ENCODE measurements at places on chromosomes 5 and 9.

DNA sequence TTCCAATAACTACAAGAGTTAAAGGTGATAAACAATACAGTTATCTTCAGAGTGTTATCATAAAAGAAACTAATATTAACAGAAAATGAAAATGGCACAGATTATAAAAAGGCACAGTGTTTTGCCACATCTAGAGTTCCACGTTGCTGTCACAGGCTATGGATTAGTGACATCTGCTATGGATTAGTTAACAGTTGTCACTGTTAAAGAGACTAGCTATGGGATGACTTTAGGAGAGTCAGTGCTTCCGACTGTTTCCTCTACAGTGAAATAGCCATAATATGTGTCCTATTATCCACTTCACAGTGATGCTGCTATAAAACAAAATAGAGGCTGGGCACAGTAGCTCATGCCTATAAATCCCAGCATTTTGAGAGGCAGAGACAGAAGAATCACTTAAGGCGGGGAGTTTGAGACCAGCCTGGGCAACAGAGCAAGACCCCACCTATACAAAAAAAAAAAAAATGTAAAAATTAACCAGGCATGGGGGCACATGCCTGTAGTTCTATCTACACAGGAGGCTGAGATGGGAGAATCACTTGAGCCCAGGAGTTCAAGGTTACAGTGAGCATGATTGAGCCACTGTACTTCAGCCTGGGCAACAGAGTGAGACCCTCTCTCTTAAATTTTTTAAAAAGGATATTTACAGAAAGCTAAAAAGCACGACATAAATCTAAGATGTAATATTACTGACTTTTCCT lies 19.7 kb downstream of the MAPKAP1 start:
- DNase-seq: no peak

GRCh38 chr5:157575381-157576020 lies at the start of gene ADAM19:
Gene ADAM19 (minus strand): TSS chr5:157575775. CDS start chr5:157575696, 79 bp downstream.
- DNase-seq: peak; percentile 55

DNA sequence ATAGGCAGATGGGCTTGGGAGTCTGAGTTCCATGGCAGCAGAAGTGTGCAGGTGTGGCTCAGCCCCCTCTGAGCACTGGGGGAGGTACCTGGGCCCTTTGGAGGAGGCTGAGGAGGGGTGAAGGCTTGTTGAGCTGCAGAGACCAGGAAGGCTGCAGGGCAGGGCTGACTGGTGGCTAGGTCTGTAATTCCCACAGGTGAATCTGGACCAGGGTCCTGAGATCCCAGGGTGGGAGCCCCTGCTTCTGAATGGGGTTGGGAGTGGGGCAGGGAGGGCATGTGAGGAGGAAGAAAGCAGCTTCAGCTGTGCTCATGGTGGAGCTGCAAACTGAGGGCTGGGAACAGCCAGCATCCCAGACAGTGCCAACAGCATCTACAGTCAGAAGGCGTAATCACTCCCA lies 111.1 kb downstream of the CACNA1B start:
- no peak for DNase-seq

DNA sequence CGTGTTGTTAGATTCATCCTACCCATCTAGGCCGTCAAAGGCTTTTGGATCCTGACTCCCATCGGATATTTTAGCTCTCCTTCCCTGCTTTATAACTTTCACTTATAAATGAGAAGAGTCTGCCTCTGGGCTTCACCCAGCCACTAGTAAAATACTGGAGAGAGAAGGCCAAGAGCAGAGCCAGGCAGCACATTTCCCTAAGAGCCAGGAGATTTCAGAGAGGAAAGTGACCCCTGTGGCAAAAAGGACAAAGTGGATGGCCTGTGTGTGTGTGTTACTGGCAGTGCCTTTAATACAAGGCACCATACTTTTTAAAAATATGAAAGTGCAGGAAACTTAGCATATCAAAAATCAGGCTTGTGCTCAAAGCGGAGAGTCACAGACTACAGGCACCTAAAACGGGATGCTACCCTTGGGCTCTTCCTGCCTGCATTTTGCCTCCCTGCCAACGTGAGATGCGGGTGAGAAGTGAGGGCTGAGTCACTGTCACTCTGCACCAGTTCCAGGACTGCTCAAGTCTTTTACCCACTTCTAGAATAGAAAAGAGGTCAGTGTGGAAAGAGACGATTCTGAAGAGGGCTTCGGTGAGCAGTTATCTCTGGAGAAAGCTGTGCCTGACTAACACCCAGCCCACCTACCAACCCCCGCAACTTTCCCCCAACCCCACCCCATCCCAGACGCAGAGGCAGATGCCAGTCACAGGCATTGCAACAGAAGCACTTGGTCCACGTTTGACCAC lies 15.9 kb downstream of the NFIL3 start:
- DNase-seq: no peak

- no peak for DNase-seq
These were observed 22.1 kb downstream of the SPATA31D1 start for GRCh38 chr9:82010711-82011110.

- no peak for DNase-seq
These were observed 1.4 kb downstream of the ERGIC1 start for GRCh38 chr5:172835290-172835993.

- no peak for DNase-seq
These were observed 146.0 kb downstream of the NTRK2 start for GRCh38 chr9:84815554-84815953.

- no peak for DNase-seq
These were observed 41.5 kb upstream of the ABL1 start for GRCh38 chr9:130793589-130793988.

- DNase-seq: no peak
These were observed 174.2 kb downstream of the TMEM161B start for GRCh38 chr5:88094403-88094802.

DNA sequence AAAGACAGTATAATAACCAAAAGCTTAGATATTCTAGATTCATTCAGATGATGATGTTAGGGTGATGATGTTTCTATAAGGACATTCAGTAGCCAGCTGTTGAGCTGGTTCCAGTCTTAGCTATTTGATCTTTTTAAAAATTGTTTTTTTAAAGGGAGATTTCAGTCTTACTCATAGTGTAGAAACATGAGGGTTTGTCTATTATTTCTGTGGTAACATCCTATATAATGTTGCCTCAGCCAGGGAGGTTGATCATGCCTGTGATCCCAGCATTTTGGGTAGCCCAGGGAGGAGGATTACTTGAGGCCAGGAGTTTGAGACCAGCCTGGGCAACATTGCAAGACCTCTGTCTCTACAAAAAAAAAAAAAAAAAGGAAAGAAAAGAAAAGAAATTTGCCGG lies 167.8 kb downstream of the DOCK2 start:
- DNase-seq: no peak

GRCh38 chr5:150082889-150083288 lies 3.5 kb downstream of the CSF1R start:
- no peak for DNase-seq

- DNase-seq: no peak
These were observed 73.1 kb downstream of the MAN2A1 start for GRCh38 chr5:109762821-109763220.

DNA sequence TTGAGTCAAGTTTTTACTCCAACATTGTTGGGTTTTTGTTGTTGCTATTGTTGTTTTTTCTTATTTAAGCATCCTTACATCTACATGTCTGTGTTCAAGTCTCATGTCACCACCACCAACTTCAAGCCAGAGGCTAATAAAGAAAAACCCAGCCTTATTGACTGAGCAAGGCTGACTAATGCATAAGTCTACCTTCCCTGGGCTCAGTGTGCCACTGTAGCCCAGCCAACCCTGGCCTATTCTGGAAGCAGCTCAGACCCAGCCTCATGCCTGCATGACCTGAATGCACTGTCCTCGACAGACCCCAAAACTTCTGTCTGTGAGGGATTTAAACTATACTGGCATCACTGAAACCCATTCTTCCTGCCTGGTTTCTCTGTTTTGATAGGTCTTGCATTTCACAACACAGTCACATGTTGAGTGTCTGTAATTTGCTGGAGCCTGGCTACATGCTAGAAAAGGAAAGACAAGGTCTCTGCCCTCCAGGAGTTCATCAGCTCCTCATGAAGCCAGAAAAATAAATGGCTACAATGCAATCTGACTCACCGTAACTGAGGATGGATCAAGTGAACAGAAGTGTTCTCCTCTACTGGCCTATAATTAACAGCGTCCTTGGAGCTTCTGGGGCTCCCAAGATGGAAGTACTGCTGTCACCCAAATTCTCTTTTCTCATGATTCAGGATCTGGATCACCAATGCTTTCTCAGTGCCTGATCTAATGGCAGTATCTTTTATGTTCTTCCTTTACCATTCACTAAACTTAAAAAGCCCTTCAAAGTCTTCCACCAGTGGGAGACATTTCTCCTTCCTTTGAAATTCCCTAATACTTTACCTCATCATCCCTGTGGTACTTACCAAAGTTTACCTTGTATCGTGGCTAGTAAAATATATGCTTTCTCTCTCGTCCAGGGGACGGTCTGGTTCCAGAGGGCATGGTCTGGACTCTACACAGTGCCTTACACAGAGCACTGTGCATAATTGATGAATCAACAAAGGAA lies 103.9 kb upstream of the IFNE start:
- no peak for DNase-seq

- no peak for DNase-seq
These were observed 32.7 kb upstream of the ARAP3 start for GRCh38 chr5:141714542-141715310.

DNA sequence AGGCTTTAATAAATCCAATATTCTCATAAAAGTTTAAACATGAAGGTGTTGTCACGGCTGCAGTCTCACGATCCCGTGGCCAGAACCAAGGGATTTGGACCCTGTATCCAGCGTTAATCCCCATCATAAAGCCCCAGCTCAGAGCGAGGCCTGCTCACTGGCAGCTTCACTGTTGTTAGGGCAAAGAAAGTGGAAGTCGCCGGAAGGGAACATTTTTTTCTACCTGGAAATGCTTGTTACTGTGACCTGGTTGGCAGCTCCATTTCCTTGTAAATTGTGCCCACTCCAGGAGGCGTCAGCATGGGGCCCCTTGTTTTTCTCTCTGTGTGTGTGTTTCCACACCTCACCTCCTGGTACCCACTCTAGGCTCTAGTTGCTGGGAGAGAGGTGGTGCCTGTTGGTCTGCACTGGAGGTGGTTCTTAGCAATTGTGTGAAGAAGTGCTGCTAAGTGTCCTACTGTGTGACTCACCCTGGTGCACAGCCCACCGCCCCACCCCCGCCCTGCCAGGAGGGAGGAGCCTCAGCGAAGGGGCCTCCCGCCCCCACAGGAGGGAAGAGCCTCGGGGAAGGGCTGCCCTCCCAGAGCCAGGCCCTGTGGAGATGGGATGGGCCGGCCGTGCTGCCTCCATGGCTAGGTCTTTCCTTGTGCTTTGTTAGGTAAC lies 105.1 kb downstream of the EHMT1 start:
- DNase-seq: no peak
